Fibroblast of skin of back (primary cell): ENCODE measurements at places on chromosomes 3 and 15.
A peak's percentile ranks its signal among the peaks of the same experiment; 100 is the strongest.

DNA sequence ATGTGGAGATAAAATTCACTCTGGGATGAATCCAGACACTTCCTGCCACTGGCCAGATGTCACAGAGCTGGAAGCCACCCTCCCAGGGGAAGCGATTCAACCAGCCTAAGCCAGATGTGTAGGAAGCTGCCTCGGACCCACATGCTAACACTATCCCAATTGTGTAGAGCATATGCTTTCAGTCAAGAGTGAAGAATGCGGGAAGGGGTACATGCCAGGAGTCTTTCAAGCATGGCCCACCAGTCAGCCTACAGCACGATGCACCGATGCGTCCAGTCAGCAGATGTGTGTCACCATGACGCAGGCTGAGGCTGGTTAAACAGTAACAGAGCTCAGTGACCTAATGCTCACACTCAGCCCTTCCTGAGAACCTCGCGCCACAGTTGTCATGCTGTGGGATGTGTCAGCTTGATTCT, 38.8 kb upstream of the BNC1 start:
- DNase-seq: peak; percentile 93

DNA sequence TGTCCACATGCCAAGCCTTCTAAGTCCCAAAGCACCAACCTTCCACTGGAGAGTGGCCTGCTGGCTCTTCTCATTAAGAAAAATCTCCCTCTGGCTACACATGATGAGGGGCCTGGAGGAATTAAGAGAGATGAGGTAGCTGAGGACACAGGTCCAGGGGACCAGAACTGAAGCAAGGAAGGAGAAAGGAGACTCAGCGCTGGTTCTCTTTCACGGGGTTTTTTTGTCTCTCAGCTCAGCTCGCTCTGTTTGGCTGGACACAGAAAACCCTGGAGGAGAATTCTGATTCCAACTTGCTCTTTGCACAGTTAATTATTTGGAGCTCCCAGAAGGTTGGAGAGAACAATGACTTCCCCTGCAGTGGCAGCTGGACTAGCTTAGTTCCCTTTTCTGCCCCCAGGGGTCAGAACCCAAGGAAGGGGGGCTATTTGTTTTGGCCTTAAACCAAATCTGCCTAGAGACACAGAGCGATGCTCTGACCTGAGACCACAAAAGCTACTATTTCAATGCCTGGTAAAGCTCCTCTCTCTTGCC, 507.6 kb downstream of the FHIT start:
- peak; percentile 34 for DNase-seq

DNA sequence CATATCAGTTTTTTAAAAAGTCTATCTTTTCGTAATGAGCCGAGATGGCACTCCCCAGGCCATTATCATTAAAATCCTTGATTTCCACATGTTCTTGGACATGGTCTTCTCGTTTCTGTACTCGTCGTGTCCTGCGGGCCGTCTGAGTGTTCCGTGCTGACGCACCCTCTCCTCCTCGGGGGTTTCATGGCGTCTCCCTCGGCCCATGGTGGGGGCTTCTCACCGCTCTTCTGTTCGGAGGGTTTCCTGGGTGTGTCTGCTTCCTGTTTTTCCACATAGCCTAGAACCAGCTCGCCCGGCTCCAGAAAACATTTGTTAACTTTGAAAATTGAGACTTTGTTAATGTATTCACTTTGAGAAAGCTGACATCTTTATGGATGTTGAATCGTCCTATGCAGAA, 92.7 kb downstream of the VGLL4 start:
- DNase-seq: peak; percentile 52

DNA sequence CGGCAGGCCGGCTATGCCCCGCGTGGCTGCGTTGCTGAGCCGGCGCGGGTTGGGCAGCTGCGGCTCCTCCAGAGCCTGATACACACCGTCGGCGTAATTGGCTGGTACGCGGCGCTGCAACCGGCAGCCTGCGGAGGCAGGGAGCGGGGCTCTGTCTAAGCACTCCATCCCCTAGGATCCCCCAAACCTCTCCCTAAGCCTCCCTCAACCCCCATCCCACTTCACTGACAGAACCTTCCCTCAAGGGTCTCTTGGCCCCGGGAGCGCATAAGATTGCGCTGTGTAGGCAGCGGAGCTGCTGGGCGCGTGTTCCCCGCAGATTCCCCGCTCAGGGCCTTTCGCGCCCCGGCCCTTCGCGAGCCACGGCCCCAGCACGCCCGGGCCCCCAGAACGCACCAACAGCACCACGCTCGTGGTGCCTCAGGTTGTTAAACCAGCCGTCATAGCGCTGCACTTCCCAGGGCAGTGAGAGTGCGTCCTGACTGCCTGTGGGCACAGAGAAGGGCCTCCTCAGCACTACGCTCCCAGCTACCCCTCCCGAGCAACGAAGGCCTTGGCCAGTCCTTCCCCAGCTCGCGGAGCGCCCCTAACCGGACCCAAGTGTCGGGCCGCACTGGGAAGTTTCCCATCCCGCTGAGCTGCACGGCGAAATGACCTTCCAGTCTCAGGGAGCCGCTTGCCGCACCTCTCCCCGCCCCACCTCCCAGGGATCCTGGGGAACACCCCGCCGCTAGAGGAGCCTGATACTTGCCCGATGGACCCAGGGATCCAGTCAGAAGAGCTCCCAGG, 1.2 kb downstream of the DUOX2 start:
- DNase-seq: no peak

GRCh38 chr3:108823227-108823626, 641 bp downstream of the TRAT1 start:
- no peak for DNase-seq

DNA sequence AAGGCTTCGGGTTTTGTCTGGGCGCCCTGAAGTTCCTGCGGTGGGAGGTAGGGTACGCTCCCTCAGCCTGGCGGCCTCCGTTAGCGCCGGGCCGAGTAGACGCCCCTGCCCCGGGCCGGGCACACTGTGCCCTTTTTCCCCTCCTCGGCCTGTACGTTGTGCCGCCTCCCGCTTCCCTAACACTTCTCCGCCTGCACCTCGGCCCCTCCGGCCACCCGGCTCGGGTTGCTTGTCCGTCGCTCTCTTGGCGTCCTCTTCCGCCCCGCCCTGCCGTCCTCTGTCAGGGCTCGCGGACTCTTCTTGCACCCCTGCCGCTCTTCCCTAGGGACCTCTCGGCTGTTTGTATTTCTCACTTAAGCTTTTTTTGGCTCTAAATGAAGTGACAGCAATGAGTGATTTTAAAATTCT, 384 bp downstream of the KNL1 start:
- peak; percentile 65 for DNase-seq

DNA sequence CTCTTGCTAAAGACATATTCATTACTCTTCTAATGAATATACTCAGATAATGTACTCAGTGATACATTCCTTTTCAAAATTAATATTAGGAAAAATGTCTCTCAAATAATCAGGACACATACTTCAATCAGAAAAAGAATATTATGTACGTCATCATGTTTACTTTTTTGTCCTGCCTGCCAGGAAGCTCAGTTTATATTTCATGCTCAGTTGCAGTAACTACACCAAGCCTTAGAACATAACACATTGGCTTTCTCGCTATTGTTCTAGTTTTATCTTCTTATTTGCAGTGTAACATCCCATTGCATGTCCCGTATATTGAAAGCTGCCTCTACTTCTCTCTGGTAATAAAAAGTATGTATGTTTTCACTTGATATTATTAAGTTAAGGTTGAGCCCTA, 181.5 kb upstream of the LPP start:
- no peak for DNase-seq

GRCh38 chr3:174061162-174061561, 663.6 kb downstream of the NLGN1 start:
- DNase-seq: no peak

- DNase-seq: peak; percentile 80
These were observed 972.0 kb downstream of the TUSC7 start for GRCh38 chr3:117681619-117682018.

- DNase-seq: no peak
These were observed 23.3 kb downstream of the LARP6 start for GRCh38 chr15:70830615-70831014.

GRCh38 chr3:98626151-98626550, 32.7 kb upstream of the CPOX start:
- DNase-seq: no peak

DNA sequence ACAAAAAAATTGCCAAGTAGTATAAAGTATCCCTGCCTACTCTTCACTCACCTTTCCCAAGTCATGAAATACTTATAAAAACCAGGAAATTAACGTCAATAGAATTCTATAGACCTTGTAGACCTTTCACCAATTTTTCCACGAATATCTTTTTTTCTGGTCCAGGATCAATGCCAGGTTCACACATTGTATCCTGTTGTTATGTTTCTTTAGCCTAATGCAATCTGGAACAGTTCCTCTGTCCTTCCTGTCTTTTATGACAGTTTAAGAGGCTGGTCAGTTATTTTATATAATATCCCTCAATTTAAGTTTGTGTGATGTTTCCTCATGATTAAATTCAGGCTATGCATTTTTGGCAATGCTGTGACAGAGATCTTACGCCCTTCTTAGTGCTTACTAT, 63.2 kb upstream of the MAGI1 start:
- DNase-seq: no peak

- no peak for DNase-seq
These were observed 206.7 kb upstream of the IGF1R start for GRCh38 chr15:98441599-98441998.

- no peak for DNase-seq
These were observed 15.2 kb upstream of the ITGA11 start for GRCh38 chr15:68447209-68447608.

- DNase-seq: peak; percentile 29
These were observed 97.8 kb downstream of the OXNAD1 start for GRCh38 chr3:16362770-16363169.

DNA sequence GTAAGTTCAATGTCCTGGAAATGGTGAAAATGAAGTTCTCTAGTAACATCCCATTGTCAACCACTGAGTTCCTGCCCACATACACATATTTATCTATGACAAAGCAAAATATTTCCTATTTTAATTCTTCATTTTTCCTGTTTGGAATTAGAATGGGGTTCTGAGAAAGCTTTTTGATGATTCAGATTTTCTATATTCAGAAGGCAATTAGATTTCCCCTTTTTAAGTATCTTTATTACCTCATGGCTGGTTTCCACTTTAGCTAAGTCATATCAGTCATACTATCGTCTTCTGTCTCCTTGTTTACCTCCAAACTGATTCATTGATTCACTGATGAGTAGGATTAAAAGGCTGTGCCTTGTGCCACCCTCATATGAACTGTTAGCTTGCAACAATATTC, 17.9 kb downstream of the ETFA start:
- peak; percentile 1 for DNase-seq

DNA sequence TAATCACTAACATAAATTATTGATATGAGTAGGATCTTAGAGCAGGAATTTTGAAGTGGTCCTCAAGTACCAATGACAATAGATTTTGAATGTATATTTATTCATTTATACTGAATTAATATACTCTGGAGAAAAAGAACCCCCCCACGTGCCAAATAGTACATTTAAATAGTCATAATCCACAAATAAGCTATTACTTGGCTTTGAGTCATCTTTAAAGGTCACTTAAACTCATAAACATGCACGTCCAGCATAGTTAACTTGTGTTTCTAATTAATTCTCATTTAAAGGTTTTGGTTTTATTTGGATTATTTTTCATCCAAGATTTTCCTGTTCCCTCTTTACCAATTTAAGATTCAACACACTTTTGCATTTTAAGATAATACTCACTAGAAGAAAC, 35.1 kb downstream of the FGF7 start:
- no peak for DNase-seq

DNA sequence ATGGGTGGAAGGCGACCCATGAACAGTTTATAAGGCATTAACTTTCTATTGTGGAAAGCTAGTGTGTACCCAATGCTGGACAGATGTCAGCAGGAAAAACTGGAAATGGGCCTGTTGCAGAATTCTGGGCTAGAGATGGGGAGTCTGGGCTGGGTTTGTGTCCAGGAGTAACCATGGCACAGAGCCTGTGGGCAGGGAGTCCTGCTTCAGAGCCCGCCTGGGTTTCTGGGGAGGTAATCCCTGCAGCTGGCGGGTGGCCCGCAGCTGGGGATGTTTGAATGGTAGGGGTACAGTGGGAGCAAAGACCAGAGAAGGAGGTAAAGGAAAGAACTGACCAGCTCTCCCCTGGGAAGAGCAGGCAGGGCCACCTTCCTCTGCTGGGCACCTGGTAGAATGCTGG, 25.7 kb downstream of the ACAA1 start:
- no peak for DNase-seq

GRCh38 chr15:50298340-50298739, 32.8 kb upstream of the HDC start:
- no peak for DNase-seq
